ENCODE measurements at places on chromosomes 1 and 21.

- DNase-seq: no peak
Measured at GRCh38 chr1:37634244-37634991, at the start of gene RSPO1. TSS of gene RSPO1 (minus strand) at chr1:37634892. CDS start at chr1:37629661, 5,231 bp downstream.

GRCh38 chr21:33041981-33042380, 16.2 kb downstream of the OLIG2 start:
- DNase-seq: no peak

- DNase-seq: no peak
Measured at GRCh38 chr1:225559326-225559725, 93.6 kb downstream of the ENAH start.

- no peak for DNase-seq
Measured at GRCh38 chr1:119046785-119047438, 58.8 kb upstream of the TBX15 start.

- DNase-seq: no peak
Measured at GRCh38 chr1:243488459-243489157, 232.8 kb downstream of the SDCCAG8 start.

GRCh38 chr1:115447672-115448071, 109.6 kb upstream of the NGF start:
- DNase-seq: no peak

DNA sequence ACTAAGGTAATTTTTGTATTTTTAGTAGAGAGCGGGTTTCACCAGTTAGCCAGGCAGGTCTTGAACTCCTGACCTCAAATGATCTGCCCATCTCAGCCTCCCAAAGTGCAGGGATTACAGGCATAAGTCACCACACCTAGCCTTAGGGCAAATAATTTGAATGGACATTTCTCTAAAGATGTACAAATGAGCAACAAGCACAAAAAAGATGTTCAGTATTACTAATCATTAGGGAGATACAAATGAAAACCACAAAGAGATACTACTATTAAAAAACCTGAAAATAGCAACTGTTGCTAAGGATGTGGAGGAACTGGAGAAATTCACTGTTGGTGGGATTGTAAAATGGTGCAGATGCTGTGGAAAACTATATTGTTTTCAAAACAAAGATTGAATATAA, 79.1 kb downstream of the GABPA start:
- DNase-seq: no peak

GRCh38 chr1:150409504-150410362, 45.8 kb downstream of the RPRD2 start:
- no peak for DNase-seq

DNA sequence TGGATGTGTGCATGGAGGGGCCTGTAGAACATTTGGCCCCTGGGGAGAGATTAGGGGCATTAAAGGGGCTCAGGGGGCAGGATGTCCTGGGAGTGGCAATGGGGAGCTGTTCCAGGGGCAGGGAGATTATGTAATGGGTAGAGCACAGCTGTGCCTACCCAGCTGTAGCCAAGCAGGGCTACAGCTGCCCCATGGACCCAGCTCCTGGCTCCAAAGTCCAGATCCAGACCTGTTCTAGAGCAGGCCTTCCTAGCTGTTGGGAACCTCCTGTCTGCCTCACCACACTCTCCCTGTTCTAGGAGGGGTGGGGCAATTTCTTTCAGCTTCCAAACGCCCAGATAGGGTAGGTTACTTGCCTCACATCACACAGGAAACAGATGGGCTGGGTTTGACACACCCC, 5.6 kb downstream of the RPS6KA1 start:
- no peak for DNase-seq

DNA sequence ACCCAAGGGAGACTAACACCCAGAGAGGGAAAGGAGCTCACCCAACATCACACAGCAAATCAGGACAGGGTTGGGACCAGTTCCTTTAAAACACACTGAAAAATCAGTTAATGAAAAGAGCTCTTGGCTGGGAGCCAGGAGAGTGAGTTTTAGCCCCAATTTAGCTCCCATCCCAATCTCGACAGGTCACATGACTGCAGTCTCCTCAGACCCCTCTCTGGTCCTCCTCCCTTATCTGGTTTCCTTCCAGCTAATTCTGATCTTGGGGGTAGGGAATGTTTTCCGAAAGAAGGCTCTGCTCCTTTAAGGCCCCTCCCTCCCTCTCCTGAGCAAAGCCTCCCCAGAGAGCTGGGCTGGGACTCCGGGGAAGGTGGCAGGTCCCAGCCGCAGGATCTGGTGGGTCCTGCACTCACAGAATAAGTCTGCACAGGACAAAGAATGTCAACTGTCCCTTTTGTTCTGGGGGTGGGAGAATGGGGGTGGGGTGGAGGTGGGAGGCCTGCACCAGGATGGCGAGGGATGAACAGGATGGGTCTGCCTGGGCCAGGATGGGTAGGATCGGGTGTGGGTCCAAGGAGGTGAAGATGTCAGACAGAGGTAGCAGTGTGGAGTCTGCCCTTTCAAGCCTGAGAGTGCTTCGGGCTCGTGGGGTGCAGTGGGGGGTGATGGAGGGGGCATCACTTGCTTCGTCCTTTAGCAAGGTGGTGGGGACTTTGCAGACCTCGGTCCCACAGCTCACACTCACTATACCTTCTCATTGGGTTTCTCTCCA, 57.3 kb upstream of the SSBP3 start:
- no peak for DNase-seq
